ENCODE measurements at places on chromosomes 6 and 20. TPM values are rescaled to one million over a fixed set of nuclear protein-coding genes. Genes with fewer than 3 reads are reported as not detected.

Gene GATA5
- total RNA-seq = not detected

Gene PMEPA1
- total RNA-seq = 12.1 TPM

Gene LPA
- total RNA-seq = 0.10 TPM

Gene SPATS1
- total RNA-seq = not detected

Gene RSPO3
- total RNA-seq = 1.2 TPM

Gene LCA5
- 9.1 TPM for total RNA-seq

Gene POPDC3
- 70.0 TPM for total RNA-seq

Gene ASIP
- not detected for total RNA-seq

Gene RSPH4A
- total RNA-seq = 0.62 TPM

Gene DLL1
- total RNA-seq = 25.0 TPM

Gene PAK5
- total RNA-seq = 0.10 TPM

Gene LY6G6F
- 0.82 TPM for total RNA-seq

Gene CLIC5
- 18.1 TPM for total RNA-seq

Gene APCDD1L
- total RNA-seq = 5.1 TPM

Gene DLGAP4
- 20.6 TPM for total RNA-seq

Gene SLPI
- 181 TPM for total RNA-seq

Gene SIGLEC1
- 2.2 TPM for total RNA-seq

Gene CNR1
- 0.51 TPM for total RNA-seq

Gene TPBG
- 16.6 TPM for total RNA-seq

Gene FAM83C
- total RNA-seq = 2.2 TPM

Gene ARFGEF2
- 83.8 TPM for total RNA-seq

Gene OR12D3
- total RNA-seq = not detected

Gene CST7
- not detected for total RNA-seq

Gene CSNK2A1
- total RNA-seq = 203 TPM

Gene TULP1
- total RNA-seq = not detected

Gene RNF182
- total RNA-seq = 0.51 TPM

Gene STMND1
- total RNA-seq = not detected

Gene CST5
- total RNA-seq = not detected

Gene C6orf58
- not detected for total RNA-seq

Gene XKR7
- under 0.01 TPM for total RNA-seq

Gene TXLNB
- 188 TPM for total RNA-seq

Gene CRISP3
- 100 TPM for total RNA-seq

Gene TAGAP
- total RNA-seq = 3.6 TPM

Gene TREM2
- not detected for total RNA-seq

Gene OPN5
- not detected for total RNA-seq

Gene IER3
- total RNA-seq = 7.1 TPM

Gene GINS1
- total RNA-seq = 3.8 TPM

Gene TTK
- total RNA-seq = 16.6 TPM

Gene SSTR4
- not detected for total RNA-seq

Gene HTR1E
- total RNA-seq = not detected

Gene DLK2
- total RNA-seq = 5.2 TPM

Gene KIF25
- 0.82 TPM for total RNA-seq

Measured in tongue (tissue), 3 donors.